ENCODE measurements at places on chromosomes 7 and 10.

DNA sequence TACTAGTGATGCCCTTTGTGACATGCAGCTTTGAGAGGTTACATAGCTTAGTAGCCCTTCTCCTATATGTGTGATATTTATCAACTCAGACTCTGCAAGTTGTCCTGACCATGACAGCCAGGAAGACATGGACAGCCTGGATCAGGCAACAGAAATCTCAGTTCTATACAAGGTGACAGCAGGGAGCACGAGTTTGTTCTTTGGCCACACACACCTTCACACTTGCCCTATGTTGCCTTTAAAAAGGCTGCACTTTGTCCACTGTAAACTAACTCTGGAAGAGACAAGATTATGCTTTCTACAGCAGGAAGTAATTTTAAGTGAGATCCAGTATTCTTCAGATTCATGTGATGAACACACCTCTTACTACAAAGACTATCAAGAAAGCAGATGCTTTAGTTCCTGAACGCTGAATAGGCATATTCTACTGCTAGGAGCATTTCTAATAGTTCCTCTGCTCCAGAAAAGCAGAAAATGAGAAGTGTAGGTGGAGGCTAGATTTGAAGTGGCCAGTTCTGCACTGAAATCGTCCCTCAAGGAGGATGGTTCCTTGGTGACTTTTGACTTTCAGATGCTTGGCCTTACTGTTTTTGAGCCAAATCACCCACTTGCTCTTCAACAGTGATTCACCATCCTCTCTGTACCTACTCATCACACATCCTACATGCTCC, 239.2 kb downstream of the COBL start:
- no peak for DNase-seq

- no peak for DNase-seq
Measured at GRCh38 chr10:95406651-95407280, 116.0 kb upstream of the PDLIM1 start.

DNA sequence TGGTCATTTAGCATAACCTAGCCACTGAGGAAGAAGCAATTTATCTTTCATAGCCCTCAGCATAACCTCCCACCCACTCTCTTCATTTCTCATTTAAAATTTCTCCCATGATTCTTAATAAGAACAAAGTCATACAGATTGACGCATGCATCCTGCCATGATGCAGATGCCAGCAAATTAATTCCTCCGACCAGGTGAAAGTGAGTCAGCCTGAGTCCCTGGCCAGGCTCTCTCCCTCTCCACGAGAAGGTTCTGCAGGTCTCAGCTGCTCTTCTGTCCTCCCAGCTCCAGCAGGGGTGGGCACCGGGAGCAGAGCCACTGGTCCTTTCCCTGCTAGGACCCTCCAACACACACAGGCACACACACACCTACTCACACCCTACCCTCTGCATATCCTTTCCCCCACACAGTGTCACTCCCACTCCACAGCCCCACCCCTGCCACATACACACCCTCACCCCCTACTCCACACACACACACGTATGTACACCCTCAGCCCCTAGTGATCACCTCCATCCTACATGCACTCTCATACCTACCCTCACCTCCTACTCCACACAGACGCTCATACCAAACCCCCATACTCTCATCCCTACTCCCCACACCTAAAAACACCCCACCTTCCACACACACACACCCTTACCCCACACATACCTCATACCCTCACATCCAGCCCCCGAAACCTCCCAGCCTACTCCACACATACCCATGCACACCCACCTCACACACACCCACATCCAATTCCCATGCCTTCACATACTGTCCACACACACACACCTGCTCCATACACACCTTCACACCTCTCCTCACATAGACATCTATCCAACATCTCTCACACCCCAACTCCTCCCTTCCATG, 78.0 kb downstream of the FAM13C start:
- no peak for DNase-seq

GRCh38 chr10:88989824-88990383, 694 bp upstream of the FAS start:
- DNase-seq, result no peak

DNA sequence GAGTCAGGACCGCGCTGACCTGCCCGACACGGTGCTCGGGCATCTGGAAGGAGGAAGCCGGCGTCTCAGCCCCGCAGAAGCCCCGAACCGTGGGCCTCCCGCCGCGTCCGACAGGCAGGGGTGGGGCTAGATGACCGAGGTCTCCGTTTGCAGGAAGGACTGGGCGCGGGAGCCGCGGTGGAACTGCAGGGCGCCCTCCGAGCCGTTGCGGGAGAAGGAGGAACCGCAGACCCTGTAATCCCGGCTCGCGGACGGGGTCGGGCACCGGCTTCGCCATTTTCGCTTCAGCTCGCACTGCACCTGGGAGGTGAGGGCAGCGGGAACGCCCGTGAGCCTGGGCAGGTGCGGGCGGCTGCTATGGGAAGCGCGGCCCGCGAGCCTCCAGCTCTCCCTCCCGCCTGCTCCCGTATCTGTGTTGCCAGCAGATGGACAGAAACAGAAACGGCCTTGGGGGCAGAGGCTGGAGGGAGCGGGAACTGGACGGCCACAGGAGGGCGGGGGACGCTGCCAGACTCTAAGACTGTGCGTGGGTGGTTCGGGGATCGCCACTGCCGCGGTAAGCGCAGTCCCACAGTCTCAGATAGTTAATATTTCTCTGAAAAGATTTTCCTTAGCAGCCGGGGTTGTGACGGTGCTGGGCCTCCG, 114.1 kb downstream of the VIPR2 start:
- peak; percentile 6 for DNase-seq

GRCh38 chr10:114487815-114488536, 83.7 kb upstream of the AFAP1L2 start:
- no peak for DNase-seq

GRCh38 chr7:37107047-37107750, 341.5 kb downstream of the ELMO1 start:
- no peak for DNase-seq

GRCh38 chr7:88344956-88345832, 38.5 kb upstream of the STEAP4 start:
- no peak for DNase-seq

- no peak for DNase-seq
Measured at GRCh38 chr7:28181416-28181815, 821 bp upstream of the JAZF1 start.

- DNase-seq, result no peak
Measured at GRCh38 chr10:97511711-97512440, 13.2 kb downstream of the UBTD1 start.

DNA sequence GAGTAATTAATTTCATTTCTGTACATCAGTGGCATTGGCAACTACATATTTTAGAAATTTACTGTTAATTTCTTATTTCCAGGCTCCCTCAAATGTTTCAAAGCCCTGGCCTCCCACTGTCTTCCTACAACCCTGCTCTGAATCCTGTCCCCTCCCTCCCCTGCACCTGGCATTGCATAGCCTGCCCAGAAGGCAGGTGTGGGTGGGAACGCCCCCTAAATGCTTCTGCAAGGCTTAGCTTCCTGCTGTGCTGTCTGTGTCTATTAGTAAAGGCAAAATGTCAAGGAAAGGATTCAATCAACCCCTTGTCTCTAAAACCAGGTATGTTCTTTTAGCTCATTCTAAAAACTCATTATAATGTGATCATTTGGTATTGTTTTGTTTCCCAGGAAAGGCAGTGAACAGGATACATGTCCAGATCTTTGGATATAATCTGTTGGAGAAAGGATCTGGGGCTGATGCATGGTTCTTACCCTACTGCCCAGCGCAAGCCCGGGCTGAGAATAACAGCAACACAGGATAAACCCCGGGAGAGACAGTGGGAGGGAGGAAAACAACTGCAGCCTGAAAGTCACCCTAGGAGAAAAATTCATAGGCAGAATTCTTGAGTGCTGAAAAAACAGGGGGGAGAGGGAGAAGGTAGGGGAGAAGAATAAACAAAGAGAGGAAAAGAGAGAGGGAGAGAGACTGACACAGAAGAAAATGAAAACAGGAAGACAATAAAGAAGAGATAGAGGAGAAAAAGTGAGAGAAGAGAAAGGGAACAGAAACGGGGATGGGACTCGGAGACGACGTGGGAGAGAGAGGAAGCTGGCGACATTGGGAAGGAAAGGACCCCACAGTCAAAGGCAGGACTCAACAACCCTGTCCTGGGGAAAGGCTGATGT, 589 bp downstream of the ZNF488 start:
- DNase-seq, result no peak

- DNase-seq, result no peak
Measured at GRCh38 chr10:28984431-28984830, 304.4 kb upstream of the LYZL1 start.

GRCh38 chr7:115941703-115942268, 88.8 kb downstream of the TFEC start:
- DNase-seq, result no peak

DNA sequence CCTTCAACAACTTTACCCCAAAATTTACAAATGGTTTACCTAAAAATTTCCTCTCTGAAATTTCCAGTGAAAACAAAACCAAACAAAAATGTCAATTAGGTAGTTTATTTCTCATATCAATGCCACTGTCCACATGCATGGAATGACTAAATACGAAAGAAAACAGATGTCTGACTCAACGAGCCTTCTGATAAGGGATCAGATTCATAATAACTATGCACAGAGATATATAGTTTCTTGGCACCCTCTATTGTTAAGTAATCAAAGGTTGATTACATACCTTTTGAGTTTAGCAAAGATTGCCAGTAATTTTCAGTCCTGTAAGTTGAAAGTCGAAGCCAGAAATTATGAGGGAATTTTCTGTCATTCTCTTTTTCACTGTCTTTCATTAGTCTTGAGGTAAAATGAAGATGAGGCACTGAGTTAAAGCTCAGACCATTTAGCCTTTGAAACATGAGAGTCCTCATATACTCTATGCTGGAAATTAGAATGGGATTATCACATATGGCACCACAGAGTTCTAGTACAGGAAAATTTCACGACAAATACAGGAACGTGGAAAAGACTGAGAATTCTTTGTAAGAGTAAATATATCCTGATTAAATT, 519.1 kb upstream of the ANKRD30A start:
- no peak for DNase-seq

DNA sequence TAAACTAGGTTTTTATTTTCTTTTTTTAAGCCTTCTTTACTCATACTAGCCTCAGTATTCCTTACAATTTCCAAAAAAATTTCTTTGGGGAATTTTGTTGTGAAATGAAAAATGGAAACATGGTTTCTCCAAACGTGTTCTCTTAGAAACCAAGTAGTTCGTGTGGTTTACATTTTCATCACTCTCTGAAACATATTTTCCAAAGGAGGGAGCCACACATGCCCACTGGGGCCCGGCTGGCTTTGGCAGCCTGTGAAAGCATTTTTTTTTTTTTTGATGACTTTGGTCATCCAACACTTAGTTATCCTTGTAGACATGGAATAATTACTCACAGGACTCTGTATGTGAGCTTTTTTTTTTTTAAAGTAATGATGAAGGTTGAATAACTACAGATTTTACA, 169.6 kb downstream of the C7orf25 start:
- DNase-seq, result no peak

DNA sequence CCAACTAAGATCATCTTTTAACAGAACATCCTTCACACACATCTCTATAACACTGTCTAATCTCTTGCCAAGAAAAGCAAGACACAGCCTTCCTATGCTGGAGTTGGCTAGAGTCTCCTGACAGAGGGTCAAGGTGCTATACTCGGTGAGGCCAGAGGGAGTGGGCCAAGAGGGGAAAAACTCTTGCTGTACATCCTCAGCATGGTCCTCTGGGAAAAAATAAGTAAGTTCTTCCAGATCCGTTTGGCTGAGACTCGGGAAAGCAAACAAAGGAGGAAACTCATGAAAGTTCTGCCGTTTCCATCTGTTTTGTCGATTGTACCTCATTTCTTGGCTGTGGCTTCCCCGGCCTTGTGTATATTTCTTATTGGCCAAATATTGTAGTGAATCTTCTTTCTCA, 33.9 kb downstream of the VWDE start:
- DNase-seq, result no peak

- no peak for DNase-seq
Measured at GRCh38 chr10:15236340-15236739, 67.8 kb upstream of the NMT2 start.

DNA sequence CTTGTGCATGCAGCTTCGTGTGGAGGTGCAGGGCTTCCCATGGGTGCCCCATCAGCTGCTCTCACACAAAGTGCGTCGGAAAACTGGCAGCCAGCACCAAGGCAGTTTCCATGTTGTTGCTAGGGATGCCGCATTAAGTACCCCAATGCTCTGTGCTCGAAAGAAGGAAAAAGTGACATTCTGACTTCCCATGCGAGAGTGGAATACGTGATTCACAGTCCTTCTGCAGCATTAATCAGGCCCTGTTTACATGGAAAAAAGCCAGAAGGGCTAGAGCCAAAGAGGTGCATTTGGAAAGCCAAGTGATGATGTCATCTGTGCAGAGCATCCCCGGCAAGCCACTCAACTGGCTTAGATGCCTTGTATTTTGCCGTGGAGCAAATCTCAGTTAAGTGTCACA, 258.3 kb downstream of the GATA3 start:
- DNase-seq, result no peak
